Femur (tissue), 1 donor: ENCODE measurements at places on chromosomes 11 and 22.
A peak's percentile ranks its signal among the peaks of the same experiment; 100 is the strongest.

- peak; percentile 63 for DNase-seq
Observed at GRCh38 chr11:36312611-36313472, 16.8 kb downstream of the PRR5L start.

- no peak for DNase-seq
Observed at GRCh38 chr22:28369854-28370253, 309.8 kb downstream of the TTC28 start.

DNA sequence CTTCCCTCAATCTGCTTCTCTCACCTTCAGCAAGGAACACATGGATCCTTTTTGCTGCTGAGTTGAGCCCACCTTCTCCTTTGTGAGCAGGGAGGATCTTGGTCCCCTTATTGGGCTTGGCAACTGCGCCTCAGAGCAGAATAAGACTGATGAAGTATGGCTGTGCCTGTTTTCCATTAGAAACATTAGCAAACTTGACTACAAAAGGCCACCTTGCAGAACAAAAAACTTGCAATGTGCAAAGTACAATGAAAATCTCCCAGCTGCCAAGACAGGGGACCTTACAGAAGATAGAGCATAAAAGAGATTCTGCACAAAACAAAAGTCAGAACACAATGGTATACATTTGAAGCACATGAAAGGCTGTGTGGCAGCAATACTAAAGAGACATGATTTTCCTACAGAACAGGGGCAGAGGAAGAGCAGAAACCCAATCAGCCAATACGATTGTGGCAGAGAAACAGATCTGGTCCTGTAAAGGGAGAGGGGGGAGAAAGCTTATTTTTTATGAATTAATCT, 173.5 kb upstream of the SNX19 start:
- no peak for DNase-seq

DNA sequence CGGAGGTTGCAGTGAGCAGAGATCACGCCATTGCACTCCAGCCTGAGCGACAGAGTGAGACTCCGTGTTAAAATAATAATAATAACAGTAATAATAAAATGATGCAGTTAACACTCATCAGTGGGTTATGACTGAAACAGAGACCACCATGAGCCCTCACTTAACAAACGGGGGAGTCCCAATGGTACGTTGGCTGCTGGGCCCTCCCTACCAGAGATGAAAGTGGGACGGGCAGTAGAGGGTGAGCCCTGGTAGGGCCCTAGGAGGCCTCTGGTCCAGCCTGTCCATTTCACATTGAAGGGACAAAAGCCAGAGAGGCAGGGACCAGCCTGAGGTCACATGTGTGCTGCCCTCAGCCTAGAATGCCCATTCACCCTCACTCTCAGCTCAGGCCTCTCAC, 13.7 kb upstream of the KIAA0930 start:
- DNase-seq: no peak

- DNase-seq: peak; percentile 65
Observed at GRCh38 chr11:122863704-122864326, 18.7 kb upstream of the JHY start.
